ENCODE measurements at places on chromosomes 3 and 15. TPM values are rescaled to one million over a fixed set of nuclear protein-coding genes. Genes with fewer than 3 reads are reported as not detected.

The CLDN18 gene
- total RNA-seq: not detected

The CCRL2 gene
- 0.19 TPM for total RNA-seq

The GOLGA6A gene
- total RNA-seq: under 0.01 TPM

The ADPRH gene
- 5.6 TPM for total RNA-seq

The POPDC2 gene
- total RNA-seq: 0.56 TPM

All from regular cardiac myocyte (primary cell).